ENCODE measurements at places on chromosomes 12 and 14.

- DNase-seq: peak; percentile 72
Observed at GRCh38 chr12:98870504-98870903, 225.4 kb downstream of the APAF1 start.

DNA sequence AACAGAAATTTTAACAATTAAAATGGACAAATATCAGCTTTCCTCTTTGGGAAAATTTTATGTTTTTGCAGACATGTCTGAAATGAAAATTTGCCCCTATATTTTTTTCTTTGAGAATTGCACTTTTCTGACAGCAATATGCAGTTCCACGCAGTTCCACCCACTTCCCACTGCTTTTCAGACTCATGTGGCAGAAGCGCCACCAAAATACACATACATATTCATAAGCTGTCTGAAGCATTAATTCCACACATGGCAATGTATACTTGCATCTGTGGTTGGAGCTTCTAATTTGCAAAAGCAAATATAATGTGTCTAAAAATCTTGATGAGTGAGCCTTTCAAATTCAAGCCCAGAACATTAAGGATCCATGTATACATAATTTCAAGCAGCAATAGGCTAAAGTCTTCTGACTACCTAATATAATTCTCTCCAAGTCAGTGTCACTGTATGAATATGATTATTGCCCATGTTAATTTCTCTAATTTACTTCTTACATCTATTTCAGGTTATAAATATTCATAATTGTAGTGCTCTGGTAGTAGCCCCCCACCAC, 129.5 kb downstream of the PRKD1 start:
- DNase-seq: no peak

- no peak for DNase-seq
Observed at GRCh38 chr14:50656776-50657175, 11.3 kb downstream of the SAV1 start.

GRCh38 chr14:89254166-89254909, 162.7 kb downstream of the FOXN3 start:
- no peak for DNase-seq

- no peak for DNase-seq
Observed at GRCh38 chr12:85527192-85527591, 247.2 kb downstream of the ALX1 start.

DNA sequence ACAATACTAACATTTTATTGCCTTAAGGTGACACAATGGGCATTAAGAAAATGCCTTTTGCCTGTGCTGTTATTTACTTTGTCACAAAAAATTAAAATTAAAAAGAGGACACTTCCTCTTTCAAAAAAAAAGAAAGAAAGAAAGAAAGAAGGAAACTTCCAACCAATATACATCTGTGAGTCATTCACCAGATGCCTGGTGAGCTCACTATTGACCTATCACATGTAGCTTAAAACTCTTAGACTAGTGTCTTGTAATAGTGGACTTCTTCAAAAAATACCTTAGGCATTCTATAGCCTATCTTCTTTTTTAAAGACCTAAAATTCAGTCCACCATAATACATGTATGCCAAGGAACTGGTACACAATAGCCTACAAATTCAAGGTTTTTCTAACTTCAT, 4.9 kb upstream of the SOX5 start:
- no peak for DNase-seq

DNA sequence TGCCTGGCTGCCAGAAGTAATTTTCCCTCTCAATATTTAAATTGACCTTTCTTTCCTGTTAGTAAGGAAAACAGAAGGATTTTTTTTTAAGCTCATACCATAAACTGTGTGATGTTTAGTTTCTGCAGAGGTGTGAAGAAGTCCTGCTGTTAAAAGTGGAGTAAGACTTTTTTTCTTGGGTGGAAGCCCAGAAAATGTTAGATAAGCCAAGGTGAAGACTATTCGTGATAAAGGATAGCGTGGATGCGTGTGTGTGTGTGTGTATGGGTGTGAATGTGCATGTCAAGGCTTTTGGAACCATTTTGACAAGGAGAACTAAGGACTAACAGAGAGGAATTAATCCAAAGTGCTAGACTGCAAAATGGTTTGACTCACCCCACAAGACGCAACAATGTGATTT, 152.9 kb upstream of the SEL1L start:
- DNase-seq: no peak

DNA sequence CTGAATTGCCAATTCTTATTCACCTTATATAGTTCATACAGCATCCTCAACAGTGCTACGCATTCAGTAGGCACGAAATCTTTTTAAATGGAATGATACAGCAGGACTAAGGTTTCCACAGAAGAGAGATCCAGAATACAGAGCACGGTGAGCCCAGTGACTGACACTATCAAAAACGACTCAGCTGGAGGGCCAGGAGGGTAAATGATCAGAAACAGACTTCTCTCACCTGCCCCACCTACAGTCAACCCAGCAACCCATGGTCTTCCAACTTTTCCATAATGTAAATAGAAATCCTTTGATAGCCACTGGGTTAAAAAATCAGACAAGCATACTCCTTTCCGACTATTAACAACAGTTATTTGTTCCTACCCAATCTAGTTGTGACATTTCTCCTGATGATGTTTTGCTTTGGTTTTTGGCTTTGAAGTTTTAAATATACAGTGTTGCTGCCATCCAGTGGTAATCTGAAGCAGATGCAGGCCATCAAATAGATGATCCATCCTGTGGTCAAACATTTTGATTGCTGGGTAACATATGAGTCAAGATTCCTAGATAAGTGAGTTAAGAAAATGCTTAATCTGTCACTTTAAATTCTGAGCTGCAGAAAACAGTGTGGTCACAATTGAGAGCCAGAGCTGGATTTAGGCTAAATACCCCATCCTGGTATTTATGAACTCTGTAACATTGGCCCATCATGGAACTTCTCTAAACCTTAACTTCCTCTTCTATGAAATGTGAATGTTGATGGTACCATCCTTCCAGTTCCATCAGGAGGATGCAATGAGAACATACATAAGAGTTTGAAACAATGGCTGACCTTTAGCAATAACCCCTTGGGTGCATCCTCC, 42.0 kb downstream of the GPHB5 start:
- DNase-seq: peak; percentile 61

GRCh38 chr14:28603606-28604005, 163.0 kb upstream of the FOXG1 start:
- no peak for DNase-seq

DNA sequence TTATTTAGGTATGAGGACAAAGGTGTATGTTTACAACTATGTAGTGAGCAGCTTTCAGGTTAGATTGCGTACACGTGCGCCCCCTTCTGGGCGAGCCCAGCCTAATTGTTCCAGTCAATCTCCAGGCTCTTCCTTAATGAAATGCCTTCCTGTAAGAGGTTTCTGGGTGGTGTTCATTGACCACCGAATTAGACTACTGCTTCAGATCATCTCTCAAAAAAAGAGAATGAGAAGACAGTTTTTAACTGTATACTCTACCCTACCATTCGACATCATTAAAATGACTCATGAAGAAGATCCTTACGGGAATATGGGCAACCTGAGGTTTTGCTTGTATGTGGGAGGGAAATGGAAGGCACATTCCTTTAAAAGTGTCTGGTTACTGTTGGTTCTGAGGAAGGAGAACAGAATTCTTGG, 2.1 kb downstream of the LUM start:
- peak; percentile 8 for DNase-seq

GRCh38 chr12:131808744-131809371, 19.3 kb upstream of the MMP17 start:
- DNase-seq: no peak

- DNase-seq: peak; percentile 1
Observed at GRCh38 chr14:106843951-106844483, 1317.6 kb downstream of the TMEM121 start.

All from midbrain (tissue), 1 donor.